ENCODE measurements at places on chromosomes 11 and 22.

DNA sequence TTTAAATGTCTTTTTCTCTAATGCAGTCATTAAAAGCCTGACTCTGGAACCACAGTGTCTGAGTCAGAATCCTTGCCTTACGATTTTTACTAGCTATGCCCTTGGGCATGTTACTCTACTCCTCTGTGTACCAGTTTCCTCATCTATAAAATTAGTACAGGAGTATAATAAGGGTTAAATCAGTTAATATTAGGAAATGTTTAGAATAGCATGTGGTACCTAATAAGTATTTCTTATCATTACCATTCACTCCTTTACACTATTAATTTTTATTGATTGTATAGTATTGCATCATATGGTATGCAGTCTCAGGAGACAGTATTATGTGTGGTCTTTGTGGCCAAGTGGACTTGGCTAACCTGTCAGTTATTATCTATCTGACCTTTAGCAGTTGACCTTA lies 68.2 kb downstream of the METTL15 start:
- DNase-seq: peak; percentile 13

GRCh38 chr11:56906683-56907148 lies 82.0 kb upstream of the OR5AK2 start:
- no peak for DNase-seq

DNA sequence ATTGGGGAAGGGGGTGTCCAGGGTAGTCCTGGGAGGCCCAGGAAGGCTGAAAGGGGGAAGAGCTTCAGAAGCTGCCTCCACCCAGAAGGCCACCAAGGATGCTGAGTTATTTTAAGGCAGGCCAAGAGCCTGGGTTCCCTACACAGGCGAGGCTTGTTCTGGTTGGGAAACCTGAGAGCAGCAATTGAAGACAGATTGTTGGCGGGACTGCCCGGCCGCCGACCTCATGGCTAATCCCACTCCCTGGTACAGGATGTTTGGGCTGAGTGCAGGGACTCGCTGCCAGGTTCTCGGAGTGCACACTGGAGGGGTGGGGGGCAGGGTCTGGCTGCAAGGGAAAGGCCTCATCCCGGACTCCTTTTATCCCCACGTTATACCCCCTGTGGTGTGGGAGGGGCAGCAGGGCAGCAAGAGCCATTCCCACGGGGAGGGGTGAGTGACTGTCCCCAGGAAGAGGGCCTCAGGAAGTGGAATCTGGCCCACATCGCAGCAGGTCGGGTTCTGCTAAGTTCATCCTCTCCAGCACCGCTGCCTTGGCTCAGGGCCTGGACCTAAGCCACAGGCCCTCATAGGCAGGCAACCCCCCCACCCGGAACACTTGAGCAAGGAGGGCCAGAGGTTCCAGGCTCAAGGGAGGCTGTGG lies 43.6 kb upstream of the PRR5 start:
- DNase-seq: peak; percentile 78

DNA sequence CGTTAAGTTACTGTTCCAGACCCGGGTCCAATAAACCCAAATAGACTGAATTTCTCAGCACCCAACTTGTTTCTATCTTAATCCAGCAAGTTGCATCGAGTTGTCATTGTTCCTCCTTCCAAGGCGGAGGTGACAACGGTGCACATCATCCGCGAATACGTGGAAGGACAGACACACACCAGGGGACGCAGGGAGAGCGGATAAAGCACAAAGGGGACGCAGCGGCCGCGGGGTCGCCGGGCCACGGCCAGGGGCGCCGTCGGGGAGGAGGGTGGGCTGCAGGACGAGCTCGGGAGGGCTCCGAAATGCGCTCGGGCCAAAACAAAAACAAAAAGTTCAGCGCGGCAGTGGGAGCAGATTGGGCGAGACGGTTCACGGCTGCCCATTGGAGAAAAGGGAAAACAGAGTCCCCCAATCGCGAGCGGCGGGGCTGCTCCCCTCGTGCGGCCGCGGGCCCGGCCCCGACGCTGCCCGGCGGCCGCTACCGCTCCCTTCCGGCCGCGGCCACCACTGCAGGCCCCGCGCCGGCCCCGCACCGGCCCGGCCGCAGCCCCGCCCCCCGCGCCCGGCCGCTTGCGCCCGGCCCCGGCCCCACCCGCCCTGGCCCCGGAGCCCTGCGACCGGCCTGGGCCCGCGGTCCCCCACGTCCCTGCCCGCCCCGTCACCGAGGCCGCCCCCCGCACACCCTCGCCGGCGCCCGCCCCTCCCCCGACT lies 518 bp downstream of the KMT5B start:
- peak; percentile 77 for DNase-seq

DNA sequence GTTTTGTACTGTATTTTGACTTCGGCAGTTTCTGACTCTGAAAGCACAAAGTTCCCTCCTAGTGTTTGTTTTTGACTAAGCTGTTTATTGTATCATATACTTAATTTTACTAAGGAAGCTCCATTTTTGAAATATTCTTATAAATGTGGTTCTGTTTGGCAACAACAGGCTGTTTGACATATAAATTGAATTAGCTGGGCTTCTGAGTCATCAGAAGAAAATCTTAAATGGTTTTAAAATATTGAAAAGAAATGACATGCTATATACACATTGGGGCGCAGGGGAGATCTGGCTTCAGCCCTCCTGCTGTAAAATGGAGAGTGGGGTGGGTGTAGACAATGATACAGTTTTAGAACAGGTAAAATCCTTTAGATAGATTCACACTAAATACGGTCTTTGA lies 38.6 kb downstream of the SHISA8 start:
- DNase-seq: no peak

DNA sequence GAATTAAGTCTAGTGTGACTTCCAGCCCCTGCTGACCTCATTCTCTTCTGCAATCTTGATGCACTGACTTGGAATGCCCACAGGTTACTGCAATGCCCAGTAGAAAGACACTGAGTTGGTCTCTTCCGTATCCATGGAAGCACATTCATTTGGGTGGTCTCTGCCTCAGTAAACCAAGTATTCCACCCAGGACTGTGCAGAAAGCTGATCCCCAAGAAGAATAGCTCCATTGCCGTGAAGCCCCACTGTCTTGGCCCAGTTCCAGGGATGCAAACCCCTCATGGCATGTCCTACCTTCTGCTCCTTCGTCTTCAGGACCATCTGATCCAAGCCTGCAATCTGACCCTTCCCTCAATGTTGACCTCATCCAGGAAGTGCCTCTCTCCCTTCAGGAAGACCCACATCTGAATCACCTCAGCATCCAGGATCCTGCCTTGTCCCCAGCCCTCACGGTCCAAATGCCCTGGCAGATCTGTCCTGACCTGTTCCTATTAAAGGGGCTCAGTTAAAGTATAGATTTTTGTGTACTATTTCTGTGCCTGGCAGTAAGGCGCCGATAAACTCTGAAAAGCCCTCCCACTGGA lies 425.8 kb downstream of the SOX6 start:
- DNase-seq: no peak

DNA sequence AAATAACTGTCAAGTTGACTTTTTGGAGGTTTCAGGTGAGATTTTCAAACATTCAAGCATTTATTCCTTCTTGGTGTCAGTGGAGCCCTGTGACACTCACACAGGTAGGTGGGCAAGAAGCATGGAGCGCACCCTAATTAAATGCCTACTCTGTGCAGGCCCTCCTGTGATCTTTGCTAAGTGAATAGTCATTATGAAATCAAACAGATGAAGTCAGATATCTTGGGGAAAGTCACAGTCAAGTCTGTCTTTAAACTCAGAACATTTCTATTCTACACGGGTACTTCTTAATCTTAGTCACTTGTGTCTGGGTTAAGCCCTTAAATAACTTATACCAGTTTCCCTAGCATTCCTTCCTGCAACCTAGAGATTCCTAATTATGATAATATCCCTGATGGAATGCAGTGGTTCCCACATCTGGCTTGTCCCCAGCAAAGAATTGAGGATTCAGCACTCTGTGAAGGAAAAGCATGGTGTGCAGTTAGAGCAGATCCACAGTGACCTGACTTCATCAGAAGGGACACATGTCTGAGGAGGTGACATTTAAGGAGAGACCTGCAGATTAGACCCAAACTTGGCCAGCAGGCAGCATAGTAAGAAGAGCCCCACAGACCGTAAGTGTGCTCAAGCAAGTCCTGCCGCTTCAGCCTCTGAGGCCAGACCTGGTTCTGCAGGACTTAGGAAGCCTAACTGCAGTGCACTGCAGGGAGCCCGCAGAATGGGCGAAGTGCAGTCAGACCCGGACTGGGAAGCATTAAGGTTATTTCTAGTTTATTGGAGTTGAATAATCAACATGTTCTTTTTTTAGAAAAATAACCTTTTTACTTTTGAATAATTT lies 85.3 kb upstream of the GAL start:
- DNase-seq: peak; percentile 40

- no peak for DNase-seq
These were observed 745.8 kb upstream of the ANO5 start for GRCh38 chr11:21446939-21447590.

GRCh38 chr11:44372989-44373388 lies 63.0 kb upstream of the ALX4 start:
- no peak for DNase-seq

- DNase-seq: peak; percentile 70
These were observed 91.0 kb downstream of the SERGEF start for GRCh38 chr11:17921659-17922415.

DNA sequence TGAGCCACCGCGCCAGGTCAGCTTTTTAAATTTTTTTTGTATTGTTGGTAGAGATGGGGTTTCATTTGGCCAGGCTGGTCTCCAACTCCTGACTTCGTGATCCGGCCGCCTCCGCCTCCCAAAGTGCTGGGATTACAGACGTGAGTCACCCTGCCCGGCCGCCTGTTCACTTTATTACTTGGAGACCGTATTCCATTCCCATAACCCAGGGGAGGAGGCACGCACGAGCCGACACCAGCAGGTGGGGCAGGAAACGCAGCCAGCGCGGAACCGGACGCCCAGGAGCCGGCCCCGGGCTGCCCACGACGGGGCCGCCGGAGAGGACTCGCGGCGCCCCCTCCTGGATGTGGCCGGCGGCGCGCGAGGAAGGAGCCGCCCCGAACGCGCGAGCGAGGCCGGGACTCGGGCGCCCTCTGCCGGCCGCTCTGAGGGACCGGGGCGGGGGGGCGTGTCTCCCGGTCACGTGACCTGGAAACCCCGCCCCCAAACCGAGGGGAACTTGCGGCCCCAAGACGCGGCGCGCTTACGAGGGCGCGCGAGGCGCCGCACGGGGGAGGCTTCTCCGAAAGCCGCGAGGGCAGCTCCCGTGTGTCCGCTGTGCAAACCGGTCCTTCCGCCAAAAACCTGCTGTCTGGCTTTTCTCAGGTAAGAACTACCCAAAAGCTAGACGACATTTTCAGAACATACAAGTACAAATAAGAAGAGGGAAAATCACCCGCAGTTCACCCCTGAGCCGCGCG lies 11.6 kb upstream of the RNH1 start:
- DNase-seq: peak; percentile 93

DNA sequence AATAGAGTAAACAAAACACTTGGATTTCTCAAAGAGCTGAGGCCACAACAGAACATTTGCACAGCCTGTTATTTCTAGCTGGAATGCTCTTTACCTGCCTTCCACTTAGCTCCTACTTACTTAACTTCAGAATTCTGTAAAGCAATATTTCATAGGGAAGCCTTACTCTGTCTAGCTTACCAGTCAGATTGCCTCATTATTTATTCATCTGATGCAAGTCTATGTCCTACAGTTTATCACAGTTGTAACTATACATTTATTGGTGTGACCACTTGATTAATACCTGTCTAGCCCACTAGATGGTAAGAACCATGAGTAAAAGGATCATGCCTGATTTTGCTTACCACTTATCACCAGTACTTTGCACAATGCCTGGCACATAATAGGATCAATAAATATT lies 56.1 kb upstream of the ME3 start:
- no peak for DNase-seq

GRCh38 chr22:42931421-42932196 lies 74.5 kb upstream of the ARFGAP3 start:
- peak; percentile 69 for DNase-seq

DNA sequence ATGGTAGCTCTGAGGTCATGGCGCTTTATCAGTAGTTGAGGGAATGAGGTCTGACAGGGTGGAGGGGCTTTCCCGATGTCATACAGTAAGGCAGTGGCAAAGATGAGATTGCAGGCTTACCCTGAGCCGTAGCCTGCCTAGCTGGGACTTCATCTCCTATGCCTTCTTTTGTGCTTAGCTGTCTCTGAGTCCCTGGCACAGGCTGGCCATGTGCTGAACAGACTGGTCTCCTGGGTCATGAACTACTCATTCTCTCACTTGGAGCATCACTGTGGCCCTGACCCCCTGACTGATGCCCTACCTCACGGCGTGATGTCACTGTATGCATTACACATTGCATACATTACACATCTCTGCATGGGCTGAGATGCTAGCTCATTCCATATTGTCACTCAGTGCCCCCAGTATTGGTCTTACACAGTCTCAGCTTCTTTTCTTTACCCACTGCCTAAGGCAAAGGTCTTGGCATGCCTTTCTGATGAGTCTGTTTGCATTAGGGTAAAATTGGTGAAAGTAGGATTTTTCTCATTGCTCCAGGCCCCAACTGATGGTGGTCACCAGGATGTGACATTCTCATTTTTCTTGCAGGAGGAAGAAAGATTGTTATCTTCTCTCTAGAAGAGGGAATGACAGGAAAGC lies 389.4 kb upstream of the CADM1 start:
- peak; percentile 84 for DNase-seq
